ENCODE measurements at places on chromosomes 1 and 21.
A peak's percentile ranks its signal among the peaks of the same experiment; 100 is the strongest.

GRCh38 chr1:35575416-35575958, 2.4 kb downstream of the TFAP2E start:
- no peak for DNase-seq

GRCh38 chr1:113456967-113457366, 66.7 kb downstream of the MAGI3 start:
- DNase-seq: no peak

DNA sequence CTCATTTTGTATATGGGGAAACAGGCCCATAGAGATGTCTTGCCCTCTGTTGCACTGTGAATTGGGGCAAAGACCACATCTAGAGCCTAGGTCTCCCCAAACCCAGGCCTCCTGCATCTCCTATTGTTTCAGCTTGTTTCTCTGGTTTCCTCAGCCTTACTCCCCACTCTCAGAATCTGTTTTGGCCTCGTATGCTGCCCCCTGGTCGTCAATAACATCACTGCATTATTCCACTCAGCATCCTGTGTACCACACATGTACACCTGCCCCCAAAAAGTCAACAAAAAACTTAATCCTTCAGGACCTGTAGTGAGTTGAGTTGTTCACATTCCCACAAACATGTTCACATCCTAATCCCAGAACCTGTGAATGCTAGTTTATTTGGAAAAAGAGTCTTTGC, 184.8 kb downstream of the BRINP2 start:
- DNase-seq: no peak

DNA sequence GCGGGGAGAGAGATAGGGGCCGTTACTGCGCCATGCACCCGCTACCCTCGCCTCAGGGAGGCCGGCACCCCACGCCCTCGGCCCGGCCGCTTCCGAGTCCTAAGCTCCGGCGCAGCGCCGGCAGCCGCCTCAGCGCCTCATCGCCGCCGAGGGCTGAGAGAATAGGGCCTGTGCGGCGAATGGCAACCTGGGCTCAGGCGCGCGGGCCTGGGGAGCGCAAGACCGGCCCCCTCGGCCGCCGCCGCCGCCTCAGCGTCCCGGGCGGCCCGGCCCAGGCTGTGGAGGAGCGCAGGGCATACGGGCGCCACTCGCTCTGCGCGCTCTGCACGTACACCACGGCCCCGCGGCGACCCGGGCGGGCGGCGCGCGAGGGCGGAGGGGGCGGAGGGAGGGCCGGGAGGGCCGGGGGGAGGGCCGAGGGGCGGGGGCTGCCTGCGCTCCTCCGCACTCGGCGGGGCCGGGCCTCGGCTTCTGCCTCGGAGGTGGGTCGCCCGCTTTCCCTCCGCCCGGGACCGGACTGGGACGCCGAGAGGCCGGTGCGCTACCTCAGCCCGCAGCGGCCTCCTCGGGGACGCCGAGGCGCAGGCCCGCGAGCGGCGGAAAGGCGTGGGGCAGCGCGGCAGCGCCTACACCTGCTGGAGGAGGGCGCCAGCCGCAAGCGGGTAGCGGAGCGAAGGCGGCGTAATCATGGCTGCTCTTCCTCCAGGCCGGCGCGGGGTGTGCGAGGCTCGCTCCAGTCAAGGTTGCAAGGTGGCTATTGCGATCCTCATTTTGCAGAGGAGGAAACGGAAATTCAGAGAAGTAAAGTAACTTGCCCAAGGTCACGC, at the start of gene EGLN1:
TSS of gene EGLN1 (minus strand) at position 317 of the 827 bp plus-strand sequence. CDS start 399 bp downstream, outside the sequence.
- DNase-seq: peak; percentile 73

DNA sequence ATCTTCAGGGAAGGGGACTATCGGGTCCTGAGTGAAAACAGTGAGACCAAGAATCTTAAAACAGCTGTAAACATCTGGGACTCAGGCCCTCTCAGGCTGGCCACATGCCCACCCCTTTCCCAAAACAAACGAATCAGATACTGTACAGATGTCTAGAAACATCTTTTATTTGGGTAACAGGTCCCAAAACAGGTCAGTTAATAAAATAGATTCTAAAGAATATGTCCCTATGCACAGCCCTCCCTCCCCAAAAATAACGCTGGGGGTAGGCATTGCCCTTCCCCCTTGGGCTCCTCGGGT, 499 bp upstream of the CRTC2 start:
- no peak for DNase-seq

GRCh38 chr1:38860454-38860795, 853 bp upstream of the RRAGC start:
- DNase-seq: no peak

- no peak for DNase-seq
Measured at GRCh38 chr1:88175120-88175630, 508.9 kb upstream of the PKN2 start.

GRCh38 chr1:87053446-87053845, 139.0 kb downstream of the HS2ST1 start:
- no peak for DNase-seq

DNA sequence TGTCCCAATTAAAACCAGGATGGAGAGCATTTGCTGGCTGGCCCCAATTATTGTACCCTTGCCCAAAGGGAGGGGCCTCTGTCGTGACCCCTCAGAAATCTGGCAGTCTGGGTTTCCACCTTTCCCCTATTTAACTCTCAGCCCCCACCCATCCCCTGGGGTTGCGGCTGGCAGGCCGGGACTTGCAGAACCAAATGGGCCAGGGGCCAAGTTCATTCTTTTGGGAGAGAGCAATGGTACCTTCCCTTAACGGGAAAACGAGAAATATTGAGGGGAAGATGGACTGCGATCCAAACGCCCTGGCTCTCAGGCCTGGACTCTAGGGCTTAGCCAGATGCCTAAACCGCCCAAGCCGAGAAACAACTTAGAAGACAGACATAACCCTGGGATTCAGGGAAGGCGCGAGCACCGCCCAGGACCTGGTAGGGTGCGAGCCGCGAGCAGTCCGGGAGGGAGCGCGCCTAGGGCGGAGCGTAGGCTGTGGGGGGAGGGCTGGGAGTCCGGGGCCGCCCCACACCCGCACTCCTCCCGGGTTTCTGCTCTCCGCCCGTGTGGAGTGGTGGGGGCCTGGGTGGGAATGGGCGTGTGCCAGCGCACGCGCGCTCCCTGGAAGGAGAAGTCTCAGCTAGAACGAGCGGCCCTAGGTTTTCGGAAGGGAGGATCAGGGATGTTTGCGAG, at the start of gene SLC27A3:
TSS of gene SLC27A3 (plus strand) at position 628 of the 678 bp plus-strand sequence. CDS start 91 bp downstream, outside the sequence.
- DNase-seq: no peak

DNA sequence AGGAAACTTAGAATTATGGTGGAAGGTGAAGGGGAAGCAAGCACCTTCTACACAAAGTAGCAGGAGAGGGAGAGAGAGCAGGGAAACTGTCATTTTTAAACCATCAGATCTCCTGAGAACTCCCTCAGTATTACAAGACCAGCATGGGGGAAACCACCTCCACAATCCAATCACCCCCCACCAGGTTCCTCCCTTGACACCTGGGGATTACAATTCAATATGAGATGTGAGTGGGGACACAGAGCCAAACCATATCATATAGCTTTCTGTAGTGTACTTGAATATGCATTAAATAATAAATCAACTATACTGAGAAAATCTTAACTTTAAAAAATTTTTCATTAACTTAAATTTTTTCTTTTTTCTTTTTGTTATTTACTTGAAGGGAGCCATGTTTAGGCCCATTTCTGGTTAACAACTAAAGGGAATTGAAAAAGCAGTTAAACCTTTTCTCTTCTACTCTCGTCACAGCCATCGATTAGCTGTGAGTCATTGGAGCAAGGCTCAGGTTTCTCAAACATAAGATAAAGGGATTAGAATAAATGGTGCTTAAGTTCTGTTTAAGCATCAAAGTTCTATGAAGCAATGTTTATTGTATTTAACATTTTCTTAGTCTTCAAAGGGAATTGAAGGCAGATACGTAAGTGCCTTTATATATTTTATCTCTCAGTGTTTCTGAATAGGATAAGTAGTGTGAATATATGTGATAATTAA, 72.2 kb upstream of the DPT start:
- DNase-seq: no peak

GRCh38 chr1:204261746-204262505, 48.1 kb upstream of the GOLT1A start:
- DNase-seq: no peak

GRCh38 chr1:43442756-43443155, 11.0 kb downstream of the HYI start:
- DNase-seq: no peak

GRCh38 chr1:10529765-10530164, 55.0 kb downstream of the PEX14 start:
- no peak for DNase-seq

GRCh38 chr21:40610345-40610744, 236.6 kb downstream of the DSCAM start:
- no peak for DNase-seq

- DNase-seq: no peak
Measured at GRCh38 chr1:206498685-206499084, 8.6 kb upstream of the RASSF5 start.

DNA sequence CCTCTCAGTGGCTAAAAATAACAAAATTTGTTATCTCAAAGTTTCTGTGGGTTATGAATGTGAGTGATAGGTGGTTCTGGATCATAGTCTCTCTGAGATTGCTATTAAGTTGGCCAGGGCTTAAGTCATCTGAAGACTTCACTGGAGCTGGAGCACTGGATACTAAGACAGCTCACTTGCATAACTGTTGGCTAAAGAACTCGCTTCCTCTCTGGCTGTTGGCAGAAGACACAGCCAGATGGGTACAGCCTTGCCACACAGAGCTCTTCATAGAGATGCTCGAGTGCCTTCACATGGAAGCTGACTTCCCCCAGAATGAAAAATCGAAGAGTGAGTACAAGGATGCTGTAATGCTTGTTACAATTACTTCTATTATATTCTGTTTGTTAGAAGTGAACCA, 333.8 kb downstream of the ZP4 start:
- DNase-seq: no peak

GRCh38 chr1:7585216-7585907, 185.7 kb upstream of the VAMP3 start:
- no peak for DNase-seq

DNA sequence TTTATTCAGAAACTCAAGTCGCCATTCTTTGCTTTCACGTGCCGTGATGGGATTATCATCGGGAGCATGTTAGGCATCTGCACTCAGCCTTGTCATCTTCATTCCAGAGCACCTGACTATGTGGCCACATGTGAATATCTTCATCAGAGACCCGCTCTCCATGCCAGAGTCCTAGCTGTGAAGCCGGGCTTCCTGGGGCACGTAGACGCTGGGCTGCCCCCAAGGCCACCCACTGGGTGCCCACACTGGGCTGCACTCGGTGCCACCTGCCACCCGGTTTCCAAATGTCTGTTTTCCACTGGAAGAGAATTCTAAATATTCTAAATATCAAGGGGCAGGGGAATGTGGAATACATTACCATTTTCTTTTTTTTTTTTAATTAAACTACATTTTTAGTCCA, 43.8 kb downstream of the SLC37A1 start:
- DNase-seq: no peak

DNA sequence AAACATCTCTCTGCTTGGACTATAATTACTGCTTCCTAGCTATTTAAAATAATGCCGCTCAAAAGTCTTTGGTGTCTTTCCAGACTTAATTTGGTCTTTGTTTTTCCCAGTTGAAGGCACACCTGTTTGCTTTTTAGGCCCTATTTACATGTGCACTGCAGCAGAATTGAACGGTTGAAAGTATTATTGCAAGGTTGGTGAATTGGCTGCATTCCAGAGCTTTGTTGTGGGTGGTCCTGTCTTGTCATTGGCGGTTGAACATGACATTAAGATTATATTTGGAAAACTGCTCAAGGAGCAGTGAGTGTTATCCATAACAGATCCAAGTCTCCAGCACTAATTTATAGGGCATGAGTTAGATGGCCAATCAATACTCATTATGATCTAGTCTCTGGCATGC, 656.3 kb downstream of the PTPRC start:
- DNase-seq: no peak

DNA sequence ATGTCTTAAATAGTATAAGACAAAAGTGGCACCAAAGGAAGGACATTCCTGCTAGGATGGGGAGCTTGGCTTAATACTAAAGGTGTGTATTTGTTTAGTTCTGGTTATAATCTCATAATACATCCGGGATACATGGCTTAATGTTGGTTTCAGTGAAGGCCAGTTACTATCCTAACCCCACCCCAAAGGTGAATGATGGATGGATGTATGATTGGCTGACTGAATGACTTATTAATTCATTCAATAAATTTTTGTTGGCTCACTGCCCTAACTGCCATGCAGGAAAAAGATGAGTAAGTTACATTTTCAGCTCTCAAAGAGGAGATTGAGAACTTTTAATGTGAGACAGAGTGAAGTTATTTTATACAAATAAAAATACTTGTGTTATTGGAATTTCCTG, 52.2 kb downstream of the PHACTR4 start:
- no peak for DNase-seq

DNA sequence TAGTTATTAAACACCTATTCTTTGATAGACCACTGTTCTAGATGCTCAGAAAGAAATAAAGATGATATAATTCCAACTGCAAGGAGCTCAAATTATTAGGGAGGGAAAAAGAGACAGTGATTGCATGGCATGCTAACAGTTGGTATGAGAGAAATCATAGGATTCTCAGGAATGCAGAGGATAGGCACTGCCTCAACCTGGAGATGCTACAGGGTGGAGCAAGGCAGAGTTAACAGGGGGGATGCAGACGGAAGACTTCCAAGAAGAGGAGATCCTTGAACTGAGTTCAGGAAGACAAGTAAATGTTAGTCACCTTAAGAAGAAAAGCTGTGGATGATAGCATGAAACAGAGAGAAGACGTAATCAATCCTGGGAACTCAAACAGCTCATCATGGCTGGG, 123.7 kb downstream of the DAB1 start:
- DNase-seq: no peak

DNA sequence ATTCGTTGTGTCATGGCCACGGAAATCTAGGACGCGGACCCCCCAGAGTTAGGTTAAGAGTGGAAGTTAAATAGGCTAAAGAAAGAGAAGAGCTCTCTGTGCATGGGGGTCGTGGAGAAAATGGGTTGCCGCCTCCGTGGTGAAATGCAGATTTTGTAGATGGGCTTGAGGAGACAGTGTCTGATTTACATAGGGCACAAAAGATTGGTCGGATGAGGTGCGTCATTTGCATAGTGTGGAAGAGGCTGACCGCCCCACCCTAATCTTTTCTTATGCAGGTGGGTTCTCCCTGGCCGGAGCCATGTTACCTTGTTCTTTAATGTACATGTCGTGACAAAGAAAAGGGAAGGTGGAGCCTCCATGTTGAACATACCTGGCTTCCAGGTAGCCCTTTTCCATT, 14.3 kb upstream of the SLC5A9 start:
- no peak for DNase-seq

DNA sequence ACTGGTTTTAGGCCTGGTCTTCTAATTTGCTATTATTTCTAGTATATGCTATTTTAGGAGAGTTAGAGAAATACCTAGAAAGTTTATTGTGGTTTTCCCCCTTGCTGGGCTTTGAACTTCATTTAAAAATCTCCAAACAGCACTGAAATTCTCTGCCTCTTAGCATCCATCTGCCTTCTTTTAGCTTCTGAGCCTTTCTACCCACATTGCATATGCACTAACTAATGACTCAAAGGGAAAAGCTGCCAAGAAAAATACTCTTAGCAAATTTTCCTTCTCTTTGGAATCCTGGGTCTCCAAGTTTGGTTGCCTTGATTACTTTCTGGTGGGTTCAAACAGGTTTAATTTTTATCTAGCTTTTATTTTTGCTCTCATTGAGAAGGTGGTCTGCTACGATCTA, 408.4 kb upstream of the PTBP2 start:
- no peak for DNase-seq

All from stimulated activated CD8-positive, alpha-beta memory T cell treated with anti-CD3 and anti-CD28 coated beads, Interleukin-2, amount 100 ng/mL, for 1 hour (primary cell).